Endothelial cell of umbilical vein (primary cell): ENCODE measurements at places on chromosomes 2 and 18.

DNA sequence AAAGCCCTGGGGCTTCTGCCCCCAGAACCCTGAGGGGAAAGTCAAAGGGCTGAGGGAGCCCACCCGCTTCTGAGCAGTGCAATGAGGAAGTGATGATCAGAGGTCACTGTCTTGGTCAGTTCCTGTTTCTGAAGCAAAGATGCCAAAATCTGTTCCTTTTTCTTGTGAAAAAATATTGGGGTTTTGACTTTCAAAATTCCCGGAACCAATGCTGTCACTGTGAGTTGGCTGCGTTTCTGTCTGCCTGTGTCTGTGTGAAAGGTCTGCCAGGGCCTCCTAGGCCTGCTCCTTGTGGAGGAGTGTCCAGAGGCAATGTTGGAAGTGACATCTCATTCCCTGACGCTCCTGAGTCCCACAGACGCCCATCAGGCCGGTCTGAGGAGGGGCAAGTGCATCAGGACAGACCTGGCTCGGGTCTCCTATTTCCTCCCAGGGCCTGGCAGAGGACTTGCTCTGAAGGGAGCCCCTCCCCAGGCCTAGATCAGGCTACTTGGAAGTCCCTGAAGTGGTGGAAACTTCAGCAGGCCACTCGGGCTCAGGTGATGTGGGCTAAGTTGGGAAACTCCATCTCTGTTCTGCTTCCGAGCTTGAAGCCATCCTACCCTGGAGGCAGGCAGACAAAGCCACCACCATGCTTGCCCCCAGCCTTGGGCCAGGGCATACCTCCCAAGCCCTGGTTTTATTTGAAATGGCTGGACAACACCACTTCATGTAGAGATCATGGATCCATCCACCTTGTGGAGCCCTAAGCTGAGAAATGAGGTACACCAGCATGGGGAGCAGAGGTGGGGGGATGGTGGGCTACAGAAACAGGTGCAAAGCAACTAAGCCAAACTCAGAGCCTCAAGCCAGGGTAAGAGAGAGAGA lies 51.0 kb downstream of the PKDCC start:
- H3K36me3 ChIP-seq, result no peaks in the 10 kb centered on the region
- H3K27ac ChIP-seq, result no peak overlapping the region
- DNase-seq, result no peak
- no peak overlapping the region for H3K4me3 ChIP-seq
- H3K27me3 ChIP-seq, result no peaks in the 10 kb centered on the region

DNA sequence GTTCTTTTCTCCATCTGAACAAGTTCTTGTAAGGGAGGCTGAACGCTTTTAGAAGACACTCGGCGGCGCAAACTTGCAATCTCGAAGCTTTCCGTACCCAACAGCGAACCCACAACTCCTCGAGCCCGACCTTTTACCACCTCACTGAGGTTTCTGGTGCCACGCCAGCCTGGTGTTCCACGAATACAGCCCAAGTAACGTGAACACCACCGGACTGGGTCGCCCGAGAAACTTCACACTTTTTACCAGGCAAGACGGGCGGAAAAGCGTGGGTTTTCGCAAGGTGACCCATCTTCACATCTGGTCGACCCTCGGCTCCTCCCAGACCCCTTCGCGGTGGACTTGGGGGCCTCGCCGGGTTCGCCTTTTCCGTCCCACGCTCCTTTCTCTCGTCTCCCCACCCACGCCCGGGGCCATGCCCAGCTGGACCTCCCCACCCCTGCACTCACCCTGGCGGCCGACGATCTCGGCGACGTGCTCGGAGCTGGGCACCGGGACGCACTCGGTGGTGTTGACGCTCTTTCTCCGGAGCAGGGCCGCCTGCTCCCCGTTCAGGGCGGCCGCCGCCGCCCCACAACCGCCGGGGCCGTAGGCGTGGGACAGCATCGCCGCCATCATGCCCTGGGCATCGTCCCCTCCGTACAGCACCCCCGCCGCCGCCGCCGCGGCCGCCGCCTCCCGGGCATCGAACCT lies 1.2 kb downstream of the MEX3C start:
- DNase-seq, result no peak
- H3K27me3 ChIP-seq, result no peaks in the 10 kb centered on the region
- H3K27ac ChIP-seq, result peak overlapping the region; percentile 91
- peak overlapping the region; percentile 95 for H3K4me3 ChIP-seq
- H3K4me1 ChIP-seq, result peaks cover 36% of the 10 kb centered on the region
- H3K36me3 ChIP-seq, result no peaks in the 10 kb centered on the region

GRCh38 chr18:76943542-76944339 lies 121.4 kb downstream of the ZNF236 start:
- H3K36me3 ChIP-seq, result no peaks in the 10 kb centered on the region
- no peak for DNase-seq
- H3K4me3 ChIP-seq, result no peak overlapping the region
- H3K27me3 ChIP-seq, result no peaks in the 10 kb centered on the region

GRCh38 chr18:63965716-63966330 lies 4.1 kb upstream of the SERPINB8 start:
- H3K27ac ChIP-seq, result no peak overlapping the region
- peaks cover 6% of the 10 kb centered on the region for H3K27me3 ChIP-seq
- peaks cover 7% of the 10 kb centered on the region for H3K4me1 ChIP-seq
- H3K4me3 ChIP-seq, result no peak overlapping the region
- no peak for DNase-seq
- H3K36me3 ChIP-seq, result no peaks in the 10 kb centered on the region

- H3K27ac ChIP-seq, result no peak overlapping the region
- no peaks in the 10 kb centered on the region for H3K27me3 ChIP-seq
- H3K36me3 ChIP-seq, result no peaks in the 10 kb centered on the region
- DNase-seq, result no peak
- peaks cover 10% of the 10 kb centered on the region for H3K4me1 ChIP-seq
- no peak overlapping the region for H3K4me3 ChIP-seq
Observed at GRCh38 chr18:7927119-7927518, 360.0 kb downstream of the PTPRM start.

DNA sequence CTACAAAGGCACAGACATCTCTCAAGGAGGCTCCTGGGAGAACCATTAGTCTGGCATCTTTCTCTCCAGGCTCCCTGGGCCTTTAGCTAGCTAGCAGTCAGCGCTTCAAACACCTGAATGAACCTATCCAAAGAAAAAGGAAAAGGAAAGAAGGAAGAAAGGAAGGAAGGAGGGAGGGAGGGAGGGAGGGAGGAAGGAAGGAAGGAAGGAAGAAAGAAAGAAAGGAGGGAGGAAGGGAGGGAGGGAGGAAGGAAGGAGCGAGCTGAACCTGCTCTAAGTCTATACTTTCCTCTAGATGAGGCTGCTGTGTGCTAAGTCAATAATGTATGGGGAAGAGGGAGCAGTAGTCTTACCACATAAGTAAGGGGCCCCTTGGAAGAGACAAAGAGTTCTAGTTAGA lies 5.1 kb upstream of the BCL11A start:
- H3K4me1 ChIP-seq, result peaks cover 12% of the 10 kb centered on the region
- peaks cover 54% of the 10 kb centered on the region for H3K27me3 ChIP-seq
- no peak overlapping the region for H3K4me3 ChIP-seq
- no peak for DNase-seq
- no peaks in the 10 kb centered on the region for H3K36me3 ChIP-seq

- H3K4me1 ChIP-seq, result no peaks in the 10 kb centered on the region
- H3K27ac ChIP-seq, result no peak overlapping the region
- no peak for DNase-seq
- no peaks in the 10 kb centered on the region for H3K27me3 ChIP-seq
Observed at GRCh38 chr2:228698963-228699362, 517.5 kb upstream of the SPHKAP start.
